CD4-positive, alpha-beta T cell treated with Interferon gamma for 1 hour (primary cell): ENCODE measurements at places on chromosomes 3 and 15.
A peak's percentile ranks its signal among the peaks of the same experiment; 100 is the strongest.

DNA sequence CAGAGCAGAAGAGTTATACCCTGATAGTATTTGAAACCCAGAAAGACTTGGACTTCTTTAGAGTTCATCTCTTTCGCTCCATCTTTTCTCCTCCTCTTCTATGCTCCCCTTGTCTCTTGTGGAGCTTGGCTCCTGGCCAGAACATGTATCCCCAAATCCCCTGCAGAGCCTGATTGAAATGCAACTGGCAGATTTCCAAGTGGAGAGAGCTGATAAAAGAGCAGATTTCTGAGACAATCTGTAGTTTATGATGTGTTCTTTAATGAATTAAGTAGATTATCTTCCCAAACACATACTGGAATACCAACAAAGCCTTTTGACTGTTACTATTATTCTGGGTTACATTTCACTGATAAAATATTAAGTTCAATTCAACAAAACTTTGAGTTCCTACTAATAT is 33.4 kb downstream of the UNC13C start:
- DNase-seq = no peak

DNA sequence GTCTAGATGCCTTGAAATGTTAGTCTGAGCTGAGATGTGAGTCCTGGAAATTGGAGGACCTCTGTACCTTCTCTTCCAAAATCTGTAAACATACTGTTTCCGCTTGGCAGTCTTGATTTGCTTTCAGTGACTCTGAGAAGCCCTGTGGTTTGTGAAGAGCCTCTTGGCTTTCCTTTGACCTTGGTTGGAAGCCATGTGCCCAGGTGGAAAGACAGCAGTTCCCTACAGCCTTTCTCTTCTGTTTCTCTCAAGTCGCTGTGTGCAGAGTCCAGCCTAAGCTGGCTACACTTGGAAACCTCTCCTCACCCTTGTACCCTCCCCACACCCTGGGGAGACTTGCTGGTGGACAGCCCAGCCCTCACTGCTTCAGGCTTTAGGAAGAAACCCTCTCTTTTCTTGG is 129.8 kb upstream of the CTDSPL start:
- no peak for DNase-seq

- DNase-seq = no peak
These were observed 14.2 kb upstream of the CP start for GRCh38 chr3:149235599-149236424.

DNA sequence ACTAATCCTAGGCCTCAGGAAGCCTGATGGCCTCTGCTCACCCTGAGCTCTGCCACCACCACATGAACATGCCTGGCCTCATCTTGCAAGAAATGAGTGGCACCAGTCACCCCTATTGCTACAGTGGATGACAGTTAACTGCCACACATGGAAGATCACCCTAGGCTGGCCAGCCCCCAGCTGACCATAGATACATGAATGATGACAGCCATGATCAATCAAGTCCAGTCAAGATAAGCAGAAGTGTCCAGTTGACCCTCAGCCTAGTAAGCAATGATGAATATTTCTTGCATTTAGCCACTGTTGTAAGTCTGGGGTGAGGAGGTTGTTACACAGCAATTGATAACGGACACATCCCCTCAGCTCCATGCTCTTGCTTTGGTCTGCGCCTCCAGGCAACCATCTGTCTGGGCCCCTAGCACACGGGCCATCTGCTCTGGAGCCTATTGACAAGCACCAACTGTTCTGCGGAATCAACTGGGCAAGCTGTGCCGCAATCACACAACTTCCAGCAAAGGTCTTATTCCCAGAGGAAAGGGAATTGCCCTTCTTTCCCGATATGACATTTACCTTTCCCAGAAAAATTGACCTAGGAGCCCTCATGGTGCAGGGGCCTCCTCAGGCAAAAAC is 2.2 kb upstream of the LYZL4 start:
- DNase-seq = no peak

- DNase-seq = no peak
These were observed 774 bp downstream of the IMP3 start for GRCh38 chr15:75639191-75639708.

GRCh38 chr3:20310629-20311028 is 124.6 kb upstream of the SGO1 start:
- no peak for DNase-seq

DNA sequence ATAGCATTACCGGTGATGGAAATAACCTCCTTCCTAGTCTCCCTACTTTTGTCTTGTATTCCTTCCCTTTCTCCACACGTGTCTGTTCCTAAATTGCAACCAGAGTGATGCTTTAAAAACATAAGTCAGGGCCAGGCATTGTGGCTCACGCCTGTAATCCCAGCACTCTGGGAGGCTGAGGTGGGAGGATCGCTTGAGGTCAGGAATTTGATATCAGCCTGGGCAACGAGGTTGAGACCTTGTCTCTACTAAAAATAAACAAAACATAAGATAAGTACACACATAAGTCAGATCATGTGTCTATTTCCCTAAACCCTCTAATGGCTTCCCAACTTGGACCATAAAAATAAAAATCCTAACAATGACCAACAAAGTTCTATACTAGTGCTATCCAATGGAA is 18.4 kb downstream of the ARMC8 start:
- DNase-seq = no peak

GRCh38 chr15:84749111-84749991 is 959 bp downstream of the ZNF592 start:
- peak; percentile 47 for DNase-seq

- no peak for DNase-seq
These were observed 150.5 kb upstream of the IQSEC1 start for GRCh38 chr3:13223574-13224237.

- no peak for DNase-seq
These were observed 144.6 kb downstream of the DUT start for GRCh38 chr15:48475600-48476395.

- no peak for DNase-seq
These were observed 113.2 kb downstream of the PTPRG start for GRCh38 chr3:61674596-61674995.

- no peak for DNase-seq
These were observed 2.6 kb downstream of the LHFPL4 start for GRCh38 chr3:9550999-9551398.

GRCh38 chr3:195549931-195550519 is 6.9 kb upstream of the PPP1R2 start:
- peak; percentile 79 for DNase-seq

GRCh38 chr3:184740509-184741258 is 28.8 kb upstream of the MAGEF1 start:
- DNase-seq = no peak

DNA sequence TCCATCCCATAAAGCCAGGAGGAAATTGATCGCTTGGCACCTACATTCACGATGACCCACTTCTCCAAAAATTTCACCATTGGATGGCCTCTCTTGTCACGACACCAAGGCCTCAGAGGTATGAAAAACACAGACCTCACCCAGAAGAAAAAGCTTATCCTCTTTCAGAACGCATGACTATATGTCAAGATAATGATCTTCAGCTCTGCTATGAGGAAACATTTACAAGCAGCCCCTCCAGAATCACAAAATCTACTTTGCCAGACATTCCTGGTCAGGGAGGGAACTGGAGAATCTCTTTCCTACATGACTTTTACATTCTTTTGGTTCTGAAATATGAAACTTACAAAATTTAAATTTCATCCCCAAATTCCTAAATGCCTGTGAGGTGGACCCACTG is 122.7 kb downstream of the WNT5A start:
- no peak for DNase-seq

DNA sequence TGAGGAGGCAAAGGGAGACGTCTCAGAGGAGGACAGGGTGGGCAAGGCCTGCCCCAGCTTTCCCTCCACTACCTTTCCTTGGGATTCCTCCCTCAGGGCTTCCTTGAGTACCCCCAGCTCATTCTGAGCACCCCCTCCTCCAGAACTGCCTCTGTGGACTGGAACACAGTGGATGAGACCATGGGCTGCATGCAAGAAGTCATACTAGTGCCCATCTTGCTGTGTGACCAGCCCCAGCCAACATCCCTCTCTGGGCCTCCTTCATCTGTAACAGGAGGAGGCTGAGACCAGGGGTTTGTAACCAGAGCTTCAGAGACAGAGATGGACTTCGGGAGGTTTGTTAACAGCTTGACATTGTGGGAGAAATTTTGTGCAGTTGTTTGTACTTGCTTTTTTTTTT is 25.6 kb downstream of the FEM1B start:
- no peak for DNase-seq

- no peak for DNase-seq
These were observed 334.2 kb upstream of the MDFIC2 start for GRCh38 chr3:70646635-70647034.

DNA sequence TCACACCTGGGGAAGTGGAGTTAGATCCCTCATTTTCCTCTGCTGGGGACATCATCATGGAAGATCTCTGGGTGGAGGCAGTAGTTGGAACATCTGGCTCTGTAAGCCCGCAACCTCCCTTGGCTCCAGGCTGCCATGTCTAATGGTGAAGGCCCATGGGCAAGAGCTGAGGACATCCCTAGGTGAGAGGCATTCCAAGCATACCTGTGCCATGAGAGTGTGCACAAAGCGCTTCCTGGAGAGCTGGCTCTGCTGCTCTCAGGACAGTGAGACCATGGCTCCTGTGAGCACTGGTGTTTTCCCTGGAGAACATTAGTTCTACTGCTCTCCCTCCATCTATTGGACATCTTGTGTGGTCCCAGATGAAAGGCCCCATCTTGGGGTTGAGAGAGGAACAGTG is 7.7 kb downstream of the MAPKAPK3 start:
- DNase-seq = no peak

DNA sequence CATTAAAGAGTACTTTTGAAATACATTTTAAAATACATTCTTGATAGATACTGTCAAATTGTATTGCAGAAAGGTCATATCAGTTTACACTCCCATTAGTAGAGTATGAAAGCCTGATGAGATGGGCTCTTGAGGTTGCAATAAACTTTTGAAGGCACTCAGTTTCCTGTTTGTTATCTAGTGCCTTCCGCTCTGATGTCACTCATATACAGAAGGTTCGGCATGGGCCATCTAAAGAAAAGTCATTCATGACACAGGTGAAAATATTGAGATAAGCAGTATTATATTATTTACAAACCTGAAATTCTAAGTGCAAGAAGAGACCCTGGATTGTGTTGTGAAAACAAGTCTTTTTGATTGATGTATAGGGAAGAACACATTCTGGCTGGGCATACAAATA is 36.5 kb upstream of the DENND4A start:
- DNase-seq = peak; percentile 27

GRCh38 chr3:71956069-71956340 is 171.1 kb upstream of the PROK2 start:
- no peak for DNase-seq

DNA sequence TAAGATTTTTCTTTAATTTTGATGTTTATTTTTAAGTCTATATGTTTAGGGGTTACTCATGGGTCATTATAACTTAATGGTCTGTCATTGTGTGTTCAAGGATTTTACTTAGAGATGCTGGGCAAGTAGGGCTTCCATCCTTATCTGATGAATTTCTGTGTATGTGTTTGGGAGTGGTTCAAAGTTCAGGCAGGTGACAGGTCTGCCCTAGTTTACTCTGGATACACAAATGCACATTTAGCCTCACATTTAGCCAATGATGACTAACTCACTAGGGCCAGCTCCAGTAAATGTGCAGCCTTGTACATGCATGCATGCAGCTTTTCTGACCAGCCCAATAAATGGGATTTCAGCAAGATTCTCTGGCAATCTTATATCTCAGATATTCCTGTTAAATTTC is 554.1 kb downstream of the SI start:
- no peak for DNase-seq

DNA sequence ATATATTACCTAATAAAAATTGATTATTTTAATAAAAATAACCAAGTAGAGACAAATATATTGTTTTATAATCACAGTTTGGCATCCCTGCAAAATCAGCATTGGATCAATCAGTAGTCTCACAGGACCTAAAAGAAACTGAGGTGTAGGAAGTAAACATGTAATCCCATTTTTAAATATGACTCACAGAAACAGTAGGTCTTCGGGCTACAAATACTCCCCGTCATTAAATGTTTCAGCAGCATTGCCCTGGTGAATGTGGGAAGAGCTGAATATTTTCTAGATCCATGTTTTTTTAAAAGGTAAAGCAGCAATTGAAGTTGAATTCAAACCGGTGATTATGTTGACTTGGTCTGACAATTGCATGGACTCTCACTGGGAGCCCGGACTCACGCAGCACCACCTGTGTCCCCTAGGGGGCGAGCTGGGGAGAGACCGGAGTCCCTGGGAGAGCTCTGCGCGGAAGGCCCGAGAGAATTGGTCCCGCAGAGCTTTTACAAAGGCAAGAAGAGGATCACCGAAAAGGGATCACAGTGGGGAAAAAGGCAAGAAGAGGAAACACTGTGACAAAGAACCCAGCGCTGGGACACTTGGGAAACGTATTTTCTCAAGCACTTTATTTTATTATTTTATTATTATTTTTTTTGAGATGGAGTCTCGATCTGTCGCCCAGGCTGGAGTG is 17.2 kb upstream of the USP3 start:
- peak; percentile 86 for DNase-seq

DNA sequence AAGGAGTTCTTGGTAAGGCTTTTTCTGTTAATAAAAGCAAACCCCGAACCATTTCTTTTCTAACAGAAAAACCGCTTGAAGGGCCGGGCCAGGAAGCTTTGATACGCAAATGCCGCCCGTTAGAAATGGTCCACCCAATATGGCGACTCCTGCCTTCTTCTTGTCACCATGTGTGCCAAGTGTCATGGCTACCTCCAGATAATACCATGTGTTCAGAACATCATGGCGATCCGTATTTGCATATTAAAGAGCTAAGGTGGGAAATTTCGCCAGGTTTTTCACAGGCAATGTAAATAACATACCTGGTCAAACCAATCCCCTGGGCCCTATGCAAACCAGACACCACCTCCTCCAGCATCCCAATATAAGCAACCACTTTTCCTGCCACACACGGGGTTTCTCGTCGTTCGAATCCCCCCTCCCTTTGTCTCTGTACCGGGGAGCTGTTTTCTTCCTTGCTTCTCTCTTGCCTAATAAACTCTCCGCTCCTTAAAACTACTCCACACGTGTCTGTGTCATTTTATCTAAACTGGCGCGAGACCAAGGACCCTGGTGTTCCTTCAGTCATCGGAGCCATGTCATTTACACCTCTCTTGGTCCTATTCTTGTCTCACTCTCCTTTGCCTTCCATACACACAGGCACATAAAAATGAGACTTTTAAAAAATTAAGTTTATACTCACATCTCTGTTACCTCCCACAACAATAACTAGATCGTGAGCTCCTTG is 34.5 kb downstream of the NCEH1 start:
- no peak for DNase-seq

DNA sequence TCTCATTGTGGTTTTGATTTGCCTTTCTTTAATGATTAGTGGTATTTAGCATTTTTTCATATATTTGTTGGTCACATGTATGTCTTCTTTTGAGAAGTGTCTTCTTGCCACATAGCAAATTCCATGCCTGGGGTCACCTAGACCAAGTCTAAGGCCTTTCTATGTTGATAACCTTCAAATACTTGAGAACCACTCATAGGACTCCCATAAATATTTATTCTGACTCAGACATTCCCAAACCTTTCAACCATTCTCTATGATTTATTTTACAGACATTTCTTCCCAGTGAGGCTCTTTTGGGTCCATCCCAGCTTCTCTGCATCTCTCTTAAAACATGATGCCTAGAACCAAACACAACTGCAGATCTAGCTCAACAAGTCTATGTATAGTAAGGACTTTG is 69.2 kb downstream of the ATP8B4 start:
- DNase-seq = no peak

- DNase-seq = no peak
These were observed 50.9 kb upstream of the MRPL3 start for GRCh38 chr3:131553495-131554247.

- DNase-seq = no peak
These were observed 83.3 kb downstream of the FGF7 start for GRCh38 chr15:49506341-49506740.
